Stimulated activated CD4-positive, alpha-beta T cell treated with anti-CD3 and anti-CD28 coated beads, Interleukin-1b, Interleukin-23, amount 100 ng/mL, for 1 hour (primary cell): ENCODE measurements at places on chromosomes 3 and 15.

GRCh38 chr3:161263057-161263456 lies 41.9 kb downstream of the NMD3 start:
- no peak for DNase-seq

- DNase-seq, result no peak
Measured at GRCh38 chr15:42157981-42158765, 1.7 kb upstream of the PLA2G4F start.

GRCh38 chr3:187101184-187102072 lies 37.9 kb downstream of the RPL39L start:
- no peak for DNase-seq

- DNase-seq, result no peak
Measured at GRCh38 chr15:101495334-101496197, 6.1 kb upstream of the PCSK6 start.

GRCh38 chr3:167148136-167148535 lies 232.0 kb downstream of the ZBBX start:
- no peak for DNase-seq

- DNase-seq, result no peak
Measured at GRCh38 chr3:133124511-133124910, 86.3 kb downstream of the TMEM108 start.

- no peak for DNase-seq
Measured at GRCh38 chr3:11034309-11034985, 41.9 kb downstream of the SLC6A1 start.

- DNase-seq, result peak; percentile 36
Measured at GRCh38 chr3:197516517-197516889, 39.3 kb downstream of the BDH1 start.

- no peak for DNase-seq
Measured at GRCh38 chr3:82082796-82083195, 321.4 kb upstream of the GBE1 start.

GRCh38 chr3:57586778-57587177 lies 10.4 kb downstream of the ARF4 start:
- no peak for DNase-seq

DNA sequence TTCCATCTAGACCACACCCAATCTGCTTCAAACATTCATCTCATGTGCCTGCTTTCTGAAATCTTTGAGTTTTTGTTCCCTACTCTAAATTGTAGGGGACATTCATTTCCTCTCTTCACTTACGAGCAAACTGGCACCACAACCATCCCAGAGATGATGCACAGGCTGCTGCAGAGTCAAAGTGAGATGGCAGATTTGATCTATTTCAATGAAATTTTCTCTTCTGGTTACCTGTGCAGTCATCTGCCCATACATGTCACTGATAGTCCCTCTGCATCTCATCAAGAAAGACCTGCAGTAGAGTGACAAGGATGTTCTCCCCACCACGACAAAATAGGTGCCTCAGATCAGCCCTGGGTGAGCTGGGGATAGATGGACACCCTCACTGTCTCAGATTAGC lies 118.2 kb upstream of the TNFAIP8L3 start:
- no peak for DNase-seq
